ENCODE measurements at places on chromosomes 13 and 19. TPM values are rescaled to one million over a fixed set of nuclear protein-coding genes. Genes with fewer than 3 reads are reported as not detected.

GRCh38 chr13:34372581-34372980 lies 554.6 kb downstream of the RFC3 start:
- no peaks in the 10 kb centered on the region for H3K4me1 ChIP-seq
- H3K27me3 ChIP-seq, result no peaks in the 10 kb centered on the region
- H3K27ac ChIP-seq, result no peak overlapping the region
- no peak overlapping the region for H3K4me3 ChIP-seq

Gene SLC6A16
- total RNA-seq, result 2.5 TPM

Gene KLK14
- 0.46 TPM for total RNA-seq

GRCh38 chr13:69108486-69108885 lies 999.1 kb upstream of the ATXN8OS start:
- no peak overlapping the region for H3K4me3 ChIP-seq
- H3K4me1 ChIP-seq, result no peaks in the 10 kb centered on the region
- H3K36me3 ChIP-seq, result no peaks in the 10 kb centered on the region
- no peak for DNase-seq

DNA sequence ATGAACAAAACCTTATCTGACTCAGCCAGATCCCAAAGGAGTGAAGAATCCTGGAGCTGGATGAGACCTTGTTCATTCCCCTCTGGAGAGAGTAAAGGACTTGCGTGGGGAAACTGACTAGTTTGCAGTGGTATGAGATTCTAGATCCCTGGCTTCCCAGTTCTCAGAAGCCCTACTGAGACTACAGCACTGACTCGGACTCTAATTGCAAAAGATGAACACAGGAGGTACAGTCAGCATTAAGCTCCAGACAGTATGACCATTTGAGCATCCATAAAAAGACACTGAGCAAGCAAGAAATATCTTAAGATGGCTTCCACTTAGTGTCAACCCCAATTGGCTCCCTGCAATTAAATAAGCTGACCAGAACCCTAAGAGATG lies 6.8 kb downstream of the ZC3H4 start:
- H3K27ac ChIP-seq, result peak overlapping the region; percentile 79
- DNase-seq, result no peak
- H3K4me3 ChIP-seq, result no peak overlapping the region
- no peaks in the 10 kb centered on the region for H3K27me3 ChIP-seq

DNA sequence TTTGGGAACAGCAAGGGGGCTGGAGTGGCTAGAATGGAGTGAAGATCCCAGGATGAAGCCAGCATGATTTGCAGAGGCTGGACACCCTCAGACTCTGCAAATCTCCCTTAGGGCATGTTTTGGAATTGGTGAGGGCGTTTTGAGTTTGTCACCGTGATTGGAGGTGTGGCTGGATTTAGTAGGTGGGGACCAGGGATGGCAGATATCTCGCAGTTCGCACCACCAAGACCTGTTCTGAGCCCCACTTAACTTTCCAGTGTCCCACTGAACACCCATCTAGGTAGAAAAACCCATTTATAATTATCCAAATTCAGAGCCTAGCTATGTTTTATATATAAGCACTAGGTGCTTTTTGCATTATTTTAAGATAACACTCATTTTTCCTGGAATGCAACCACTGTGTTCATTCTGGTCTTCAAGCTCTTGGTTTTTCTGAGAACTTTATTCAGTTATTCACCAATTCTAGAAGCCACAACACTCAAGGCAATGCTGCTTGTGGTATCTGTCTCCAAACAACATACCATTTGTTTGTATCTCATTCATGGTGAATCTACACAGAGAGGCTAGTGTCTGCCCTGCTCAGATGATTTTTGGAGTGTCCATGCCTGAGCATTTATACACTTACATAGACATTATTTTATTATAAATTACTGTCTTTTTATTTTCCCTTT lies 3.0 kb upstream of the NANOS2 start:
- H3K27ac ChIP-seq, result no peak overlapping the region
- no peaks in the 10 kb centered on the region for H3K36me3 ChIP-seq
- no peak for DNase-seq
- no peaks in the 10 kb centered on the region for H3K4me1 ChIP-seq
- H3K27me3 ChIP-seq, result peaks cover 4% of the 10 kb centered on the region
- no peak overlapping the region for H3K4me3 ChIP-seq

DNA sequence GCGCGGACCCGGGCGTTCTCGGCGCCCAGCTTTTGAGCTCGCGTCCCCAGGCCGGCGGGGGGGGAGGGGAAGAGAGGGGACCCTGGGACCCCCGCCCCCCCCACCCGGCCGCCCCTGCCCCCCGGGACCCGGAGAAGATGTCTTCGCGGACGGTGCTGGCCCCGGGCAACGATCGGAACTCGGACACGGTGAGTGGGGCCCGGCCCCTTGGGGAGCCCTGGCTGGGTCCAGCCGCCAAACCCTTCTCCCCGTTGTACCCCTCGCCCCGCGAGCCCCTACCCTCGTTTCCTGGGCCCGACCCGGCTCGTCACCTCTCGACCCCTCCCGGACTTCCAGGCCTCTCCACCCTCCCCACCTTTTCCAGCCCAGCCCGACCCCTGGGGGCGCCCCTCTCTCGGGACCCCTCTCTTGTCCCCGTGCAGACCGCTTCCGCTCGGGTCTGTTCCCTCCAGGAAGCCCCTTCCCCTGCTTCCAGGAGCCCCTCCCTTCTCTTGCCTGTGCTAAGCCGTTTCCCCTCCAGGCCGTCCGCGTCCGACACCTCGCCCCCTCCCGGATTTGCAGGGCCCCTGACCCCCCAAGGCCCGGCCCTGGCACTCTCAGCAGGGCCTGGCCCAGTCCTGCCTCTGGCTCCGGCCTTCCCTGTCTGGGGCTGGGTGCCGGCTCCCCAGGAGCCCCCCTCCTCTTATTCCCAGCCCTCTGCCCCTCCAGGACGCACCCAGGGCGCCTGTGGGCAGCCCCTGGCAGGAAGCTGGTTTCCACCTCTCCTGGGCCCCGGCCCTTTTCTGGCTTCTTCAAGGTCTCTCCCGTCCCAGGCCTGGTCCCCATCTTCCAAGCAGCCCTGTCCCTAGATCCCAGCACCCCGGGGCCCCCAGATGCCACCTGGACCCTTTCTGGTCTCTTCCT lies 632 bp downstream of the MARK4 start:
- peak overlapping the region; percentile 48 for H3K4me3 ChIP-seq
- no peaks in the 10 kb centered on the region for H3K36me3 ChIP-seq
- peak overlapping the region; percentile 17 for H3K27ac ChIP-seq
- no peaks in the 10 kb centered on the region for H3K27me3 ChIP-seq
- DNase-seq, result peak; percentile 52
